ENCODE measurements at places on chromosomes 12 and 14. TPM values are rescaled to one million over a fixed set of nuclear protein-coding genes. Genes with fewer than 3 reads are reported as not detected.

RAPGEF3 gene
- 2.1 TPM for total RNA-seq

AKAP5 gene
- 7.0 TPM for total RNA-seq

INHBE gene
- 3.9 TPM for total RNA-seq

COCH gene
- total RNA-seq, result 3.4 TPM

SDR9C7 gene
- not detected for total RNA-seq

DHRS4 gene
- total RNA-seq, result 44.0 TPM

ACOT4 gene
- 2.3 TPM for total RNA-seq

KLRF1 gene
- not detected for total RNA-seq

NRXN3 gene
- 6.1 TPM for total RNA-seq

FITM1 gene
- total RNA-seq, result not detected

GPR135 gene
- total RNA-seq, result 2.8 TPM

ACOT6 gene
- not detected for total RNA-seq

MYH7 gene
- not detected for total RNA-seq

SPX gene
- 6.5 TPM for total RNA-seq

SERPINA5 gene
- total RNA-seq, result 0.63 TPM

TMEM132C gene
- total RNA-seq, result not detected

NGB gene
- total RNA-seq, result not detected

RNASE7 gene
- total RNA-seq, result not detected

PTHLH gene
- 2.6 TPM for total RNA-seq

COX8C gene
- total RNA-seq, result not detected

TBC1D30 gene
- 0.65 TPM for total RNA-seq

LPAR5 gene
- 2.1 TPM for total RNA-seq

RHNO1 gene
- 49.9 TPM for total RNA-seq

RTL1 gene
- under 0.01 TPM for total RNA-seq

KIF21A gene
- 12.1 TPM for total RNA-seq

GUCY2C gene
- total RNA-seq, result under 0.01 TPM

OR11H6 gene
- not detected for total RNA-seq

YAF2 gene
- 5.2 TPM for total RNA-seq

NTN4 gene
- total RNA-seq, result 74.5 TPM

GZMB gene
- total RNA-seq, result not detected

ASIC1 gene
- 4.8 TPM for total RNA-seq

TPH2 gene
- not detected for total RNA-seq

FAR2 gene
- total RNA-seq, result 19.6 TPM
